Kidney tubule cell (primary cell): ENCODE measurements at places on chromosomes 1 and 21.

DNA sequence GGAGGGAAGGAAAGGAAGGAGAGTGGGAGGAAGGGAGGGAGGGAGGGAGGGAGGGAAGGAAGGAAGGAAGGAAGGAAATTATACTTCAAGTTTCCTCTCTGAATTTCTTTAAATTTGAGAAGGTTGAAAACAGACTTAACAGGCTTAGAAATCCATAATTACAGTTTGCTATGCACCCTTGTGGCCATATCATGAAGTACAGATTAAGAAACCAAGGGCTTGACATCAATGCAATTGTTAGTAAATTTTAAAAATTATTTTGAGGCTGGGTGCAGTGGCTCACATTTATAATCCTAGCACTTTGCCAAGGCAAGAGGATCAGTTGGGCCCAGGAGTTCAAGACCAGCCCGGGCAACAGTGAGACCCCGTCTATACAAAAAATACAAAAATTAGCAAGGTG, 14.4 kb downstream of the ANP32E start:
- peak; percentile 17 for DNase-seq

GRCh38 chr1:58732087-58732775, 32.4 kb upstream of the MYSM1 start:
- no peak for DNase-seq

- no peak for DNase-seq
Measured at GRCh38 chr1:6961905-6962477, 176.7 kb downstream of the CAMTA1 start.

DNA sequence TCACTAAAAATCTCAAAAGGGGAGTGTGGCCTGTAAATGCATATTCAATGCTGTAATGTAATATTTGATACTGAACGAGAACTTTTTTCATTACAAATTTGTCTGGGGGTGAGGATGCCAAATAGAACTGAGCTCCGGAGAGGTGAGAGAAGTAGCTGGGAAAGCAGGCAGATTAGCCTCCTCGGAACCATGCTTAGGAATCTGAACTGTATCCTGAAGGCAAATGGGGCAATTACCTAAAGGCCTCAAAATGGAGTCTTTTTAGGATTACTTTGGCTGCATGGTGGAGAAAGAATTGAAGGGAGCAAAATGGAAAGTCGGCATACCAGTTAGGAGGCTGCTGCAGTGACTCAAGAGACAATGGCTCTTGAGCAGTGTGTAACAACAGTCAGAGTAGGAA, 178.8 kb downstream of the CDC7 start:
- no peak for DNase-seq

DNA sequence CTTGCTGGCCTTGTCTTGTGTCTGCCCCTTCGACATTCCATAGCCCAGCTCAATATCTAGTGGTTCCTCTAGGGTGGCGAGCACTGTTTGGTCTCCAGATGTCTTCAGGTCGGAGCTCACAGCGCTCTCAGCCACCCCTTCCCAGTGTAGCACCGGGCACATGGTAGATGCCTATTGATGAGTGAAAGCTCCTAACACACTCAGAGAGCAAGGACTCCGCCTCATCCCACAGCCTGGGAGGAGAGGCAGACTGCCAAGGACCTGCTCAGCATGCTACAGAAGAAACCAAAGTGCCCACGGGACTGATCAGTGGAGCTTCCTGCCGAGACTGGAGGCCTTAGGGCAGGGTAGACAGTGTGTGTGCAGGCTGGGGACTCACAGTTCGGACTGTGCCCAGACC, 10.9 kb downstream of the PCSK9 start:
- DNase-seq = no peak

GRCh38 chr1:30774550-30775432, 17.2 kb upstream of the LAPTM5 start:
- DNase-seq = no peak

DNA sequence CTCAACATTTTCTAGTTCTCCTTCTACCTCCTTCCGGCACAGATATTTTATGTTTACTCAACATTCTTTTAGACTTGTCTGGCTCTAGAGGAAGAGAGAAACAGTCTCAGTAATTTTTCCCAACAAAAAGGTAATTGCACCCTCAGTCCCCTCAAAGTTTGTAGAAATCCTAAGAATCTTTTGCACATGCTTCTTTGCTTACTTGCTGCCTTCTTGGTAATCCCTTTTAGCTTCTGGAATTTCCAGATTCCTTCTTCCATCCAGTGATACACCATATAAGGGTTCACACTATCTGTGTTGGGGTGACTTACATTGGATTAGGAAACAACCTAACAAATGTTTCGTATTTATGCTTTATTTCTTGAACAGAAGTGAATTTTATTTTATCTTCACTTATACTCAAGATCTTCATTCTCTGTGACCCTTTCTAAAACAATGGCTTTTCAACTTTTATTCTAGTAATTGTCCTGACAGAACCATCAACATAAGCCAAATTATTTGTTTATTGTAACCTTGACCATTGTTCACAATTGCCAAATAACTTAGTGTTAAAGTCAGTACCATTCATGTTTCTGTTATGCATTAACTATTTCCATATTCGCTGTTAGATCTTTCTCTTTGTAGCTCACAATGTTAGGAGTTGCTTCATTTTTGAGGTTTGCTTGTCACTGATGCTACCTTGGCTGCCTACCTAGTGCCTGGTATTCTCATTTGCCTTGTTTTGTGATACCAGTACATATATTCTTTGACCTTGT, 238.1 kb downstream of the HMCN1 start:
- peak; percentile 38 for DNase-seq

GRCh38 chr1:187010571-187011309, 182.0 kb downstream of the PLA2G4A start:
- no peak for DNase-seq

GRCh38 chr21:37039411-37040075, 33.0 kb downstream of the RIPPLY3 start:
- no peak for DNase-seq

GRCh38 chr1:233135833-233136232, 159.7 kb downstream of the PCNX2 start:
- DNase-seq = no peak

DNA sequence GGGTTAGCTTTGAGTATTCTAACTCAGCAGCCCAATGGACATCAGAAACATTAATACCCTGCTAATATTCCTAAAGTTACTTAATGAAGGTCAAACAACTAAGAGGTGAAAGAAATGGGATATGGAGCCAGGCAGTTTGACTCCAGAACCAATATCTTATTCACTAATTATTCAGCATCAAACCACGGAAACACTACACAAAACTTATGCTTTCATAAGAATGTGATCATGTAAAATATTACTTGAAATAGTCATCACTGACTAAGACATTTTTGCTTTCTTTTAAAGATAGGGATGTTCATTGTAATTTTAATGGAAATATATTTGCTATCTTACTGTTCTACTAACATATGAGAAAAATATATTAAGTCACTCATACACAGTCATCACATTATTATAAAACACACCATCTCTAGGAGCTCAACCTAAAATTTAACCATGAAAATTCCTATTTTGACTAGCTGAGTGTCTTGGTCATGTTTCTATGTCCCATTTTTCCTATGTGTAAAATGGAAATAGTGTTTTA, 240.9 kb downstream of the KCTD3 start:
- no peak for DNase-seq

GRCh38 chr1:121483234-121483633, 298.5 kb downstream of the SRGAP2C start:
- DNase-seq = no peak

- DNase-seq = peak; percentile 32
Measured at GRCh38 chr1:26234644-26235370, 807 bp downstream of the CEP85 start.

- DNase-seq = no peak
Measured at GRCh38 chr1:196976278-196976677, 1.1 kb upstream of the CFHR5 start.

DNA sequence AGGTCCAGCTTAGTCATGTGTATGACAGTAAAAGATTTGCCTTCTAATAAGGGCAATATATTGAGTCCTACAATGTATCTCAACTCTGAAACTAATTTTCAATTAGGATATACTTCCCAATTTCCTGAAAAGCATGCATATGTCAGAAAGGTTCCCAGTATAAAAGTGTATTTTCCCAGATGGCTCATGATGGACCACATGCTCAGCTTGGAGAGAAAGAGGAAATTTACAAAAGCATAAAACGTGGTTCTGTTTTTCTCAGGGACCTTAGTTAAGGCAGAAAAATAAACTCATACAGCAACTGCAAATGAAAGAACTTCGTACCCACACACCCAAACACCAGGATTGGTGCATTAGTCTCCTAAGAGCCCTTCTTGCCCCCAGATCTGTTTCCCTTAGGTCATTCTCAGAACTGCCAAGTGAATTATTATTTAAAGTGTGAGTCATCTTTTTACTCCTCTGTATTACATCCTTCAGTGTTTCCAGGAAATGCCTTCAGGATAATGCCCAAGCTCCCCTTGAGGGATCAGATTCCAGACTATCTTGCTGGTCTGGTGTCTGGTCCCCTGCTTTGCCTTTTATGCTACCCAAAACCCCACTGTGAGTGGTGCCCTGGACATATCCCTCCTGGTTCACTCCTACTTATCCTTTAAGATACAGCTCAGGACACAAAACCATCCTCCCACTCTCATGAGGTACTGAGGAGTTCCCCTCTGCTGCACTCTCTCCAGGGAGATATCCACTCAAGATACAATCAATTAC, 57.4 kb downstream of the SSX2IP start:
- DNase-seq = peak; percentile 90

DNA sequence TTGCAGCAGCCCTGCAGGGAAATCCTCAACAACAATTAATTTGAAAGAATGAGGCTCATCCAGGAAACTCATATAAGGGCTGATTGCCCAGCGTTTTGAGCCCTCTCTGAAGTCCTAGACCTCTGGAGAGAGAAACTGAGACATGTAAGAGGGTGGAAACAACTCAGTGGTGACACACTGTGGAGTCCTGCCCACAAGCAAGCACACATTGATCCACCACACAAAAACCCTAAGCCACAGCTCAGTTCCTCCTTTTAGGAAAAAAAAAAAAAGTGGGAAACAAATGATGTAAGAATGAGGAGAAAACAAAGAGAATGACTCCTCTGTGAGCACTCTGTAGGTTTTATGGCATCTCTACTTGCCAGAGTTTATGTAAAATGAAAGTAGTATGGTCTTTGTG, 22.9 kb upstream of the PLA2G5 start:
- DNase-seq = no peak

- DNase-seq = no peak
Measured at GRCh38 chr1:157142201-157142600, 4.0 kb upstream of the ETV3 start.
